NCI-H446 treated with DMSO at 0.1 percent for 48 hours (cell line): ENCODE measurements at places on chromosomes 16 and 17.

GRCh38 chr16:70770626-70771552 is 30.1 kb downstream of the VAC14 start:
- peak; percentile 1 for DNase-seq

DNA sequence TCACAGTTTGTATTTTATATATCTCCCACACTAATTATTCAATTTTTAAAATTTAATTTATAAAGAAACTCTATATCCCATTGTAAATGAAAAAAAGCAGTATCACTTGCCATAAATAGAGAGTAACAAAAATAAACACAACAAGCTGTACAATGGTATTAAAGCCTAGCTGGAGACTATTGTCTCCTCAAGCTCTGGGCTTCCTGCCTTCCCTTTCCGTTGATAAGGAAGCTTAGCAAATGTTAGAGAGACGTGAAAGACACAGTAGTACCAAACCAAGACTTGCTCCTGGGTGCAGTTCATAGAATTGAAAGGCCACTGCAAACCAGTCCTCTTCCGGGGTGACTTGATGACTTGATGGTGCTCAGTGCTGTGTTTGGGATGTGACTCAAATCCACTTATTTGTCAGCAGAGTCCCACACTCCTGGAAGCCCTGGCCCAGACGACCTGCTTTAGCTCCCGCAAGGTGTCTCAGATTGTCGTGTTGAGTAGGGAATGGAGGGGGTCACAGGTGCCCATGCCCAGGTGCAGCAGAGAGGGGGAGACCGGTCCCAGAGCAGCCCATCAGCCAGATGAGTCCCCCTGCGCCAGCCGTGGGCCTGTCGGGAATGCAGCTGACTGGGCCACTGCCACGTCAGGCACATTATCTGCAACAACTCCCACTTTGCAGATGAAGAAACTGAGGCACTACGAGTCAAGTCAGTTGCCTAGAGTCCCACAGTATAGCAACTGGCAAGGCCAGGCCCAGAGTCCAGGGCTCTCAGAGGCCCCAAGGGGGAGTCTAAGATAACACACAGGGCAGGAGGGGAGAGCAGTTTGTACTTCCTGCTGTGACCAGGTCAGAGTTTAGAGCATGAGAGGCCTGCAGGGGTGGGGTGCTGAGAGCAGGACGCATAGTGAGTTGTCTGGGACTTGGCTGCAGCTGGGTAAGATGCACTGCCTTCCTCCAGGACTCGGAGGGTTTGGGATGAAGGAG is 40.5 kb downstream of the PSME3IP1 start:
- DNase-seq, result no peak

- DNase-seq, result no peak
These were observed 16.4 kb upstream of the METRNL start for GRCh38 chr17:83062818-83063671.

DNA sequence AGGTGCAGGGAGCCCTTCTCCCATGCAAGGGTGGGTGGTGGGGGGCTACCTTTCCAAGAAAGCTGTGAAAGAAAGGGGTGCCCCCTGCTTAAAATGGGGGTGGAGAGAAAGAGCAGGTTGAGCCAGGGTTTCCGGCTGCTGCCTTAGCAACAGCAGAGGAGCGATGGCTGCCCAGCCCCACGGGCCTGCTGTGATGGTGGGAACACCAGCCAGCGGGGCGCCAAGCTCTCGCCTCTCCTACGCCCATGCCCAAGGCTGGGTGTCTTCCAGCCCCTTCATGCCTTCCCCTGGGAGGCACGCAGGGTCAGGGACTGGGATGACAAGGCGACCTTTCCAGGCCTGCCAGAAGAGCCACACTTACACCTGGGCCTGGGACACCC is 3.0 kb downstream of the FMNL1 start:
- DNase-seq, result no peak

- no peak for DNase-seq
These were observed 70.1 kb downstream of the AMFR start for GRCh38 chr16:56355221-56355620.
